Activated CD8-positive, alpha-beta memory T cell treated with anti-CD3 and anti-CD28 coated beads, Interleukin-2, amount 10 ng/mL, durations not matched to agents 7 days and 5 days (primary cell): ENCODE measurements at places on chromosomes 5 and 9.
A peak's percentile ranks its signal among the peaks of the same experiment; 100 is the strongest.

DNA sequence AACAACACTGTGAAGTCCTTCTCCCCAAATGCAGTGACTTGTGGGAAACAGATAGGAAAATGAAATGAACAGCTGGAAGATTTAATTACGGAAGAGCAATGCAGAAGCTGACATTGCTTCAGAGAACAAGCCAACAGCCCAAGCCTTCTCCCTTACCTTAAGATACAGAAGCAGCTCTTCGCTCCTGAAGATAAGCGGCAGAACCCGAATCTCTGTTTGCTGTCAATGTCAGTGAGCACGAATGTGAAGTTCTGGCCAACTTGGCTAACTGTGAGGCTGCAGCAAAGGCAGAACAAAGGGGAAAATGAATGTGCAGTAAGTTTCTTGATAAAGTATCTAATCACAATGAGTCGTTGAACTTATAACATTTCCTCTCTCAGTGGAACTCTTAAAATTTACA is 172.4 kb downstream of the DENND1A start:
- H3K27me3 ChIP-seq, result no peaks in the 10 kb centered on the region
- H3K36me3 ChIP-seq, result no peaks in the 10 kb centered on the region
- H3K4me3 ChIP-seq, result no peak overlapping the region

DNA sequence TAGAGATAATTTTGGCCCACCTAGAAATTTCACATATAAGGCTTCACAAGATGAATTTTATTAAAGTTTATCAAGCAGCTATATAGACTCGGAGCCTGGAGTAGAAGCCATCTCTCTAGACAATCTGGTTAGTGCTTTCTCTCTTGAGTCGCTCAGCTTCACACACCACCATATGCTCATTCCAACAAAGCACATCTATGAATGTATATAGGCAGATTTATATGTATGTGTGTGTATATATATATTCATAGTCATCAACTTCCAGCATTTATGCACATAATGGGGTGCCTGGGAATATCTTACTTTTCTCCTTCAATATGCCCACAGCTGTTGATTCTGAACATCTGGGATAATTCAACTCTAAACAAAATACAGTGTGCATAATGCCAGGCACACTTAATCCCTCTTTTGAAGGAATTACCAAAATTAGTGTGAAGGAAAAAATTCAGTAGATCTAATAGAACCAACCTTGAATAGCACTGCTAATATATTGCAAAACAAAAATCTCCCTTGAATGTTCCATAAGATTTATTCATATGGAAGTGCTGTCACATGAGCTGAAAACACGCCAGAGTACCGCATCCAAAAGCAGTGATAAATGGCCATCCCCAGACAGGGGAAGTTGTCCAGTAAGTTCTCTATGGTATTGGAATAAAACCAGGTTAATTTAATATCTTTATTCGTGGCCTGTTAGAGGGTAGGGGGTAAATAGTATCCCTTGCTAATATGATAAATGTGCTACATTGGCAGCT is 56.0 kb upstream of the MOCS2 start:
- H3K4me1 ChIP-seq, result peaks cover 3% of the 10 kb centered on the region
- H3K4me3 ChIP-seq, result no peak overlapping the region
- H3K27me3 ChIP-seq, result peaks cover 43% of the 10 kb centered on the region
- H3K27ac ChIP-seq, result no peak overlapping the region
- H3K36me3 ChIP-seq, result no peaks in the 10 kb centered on the region

DNA sequence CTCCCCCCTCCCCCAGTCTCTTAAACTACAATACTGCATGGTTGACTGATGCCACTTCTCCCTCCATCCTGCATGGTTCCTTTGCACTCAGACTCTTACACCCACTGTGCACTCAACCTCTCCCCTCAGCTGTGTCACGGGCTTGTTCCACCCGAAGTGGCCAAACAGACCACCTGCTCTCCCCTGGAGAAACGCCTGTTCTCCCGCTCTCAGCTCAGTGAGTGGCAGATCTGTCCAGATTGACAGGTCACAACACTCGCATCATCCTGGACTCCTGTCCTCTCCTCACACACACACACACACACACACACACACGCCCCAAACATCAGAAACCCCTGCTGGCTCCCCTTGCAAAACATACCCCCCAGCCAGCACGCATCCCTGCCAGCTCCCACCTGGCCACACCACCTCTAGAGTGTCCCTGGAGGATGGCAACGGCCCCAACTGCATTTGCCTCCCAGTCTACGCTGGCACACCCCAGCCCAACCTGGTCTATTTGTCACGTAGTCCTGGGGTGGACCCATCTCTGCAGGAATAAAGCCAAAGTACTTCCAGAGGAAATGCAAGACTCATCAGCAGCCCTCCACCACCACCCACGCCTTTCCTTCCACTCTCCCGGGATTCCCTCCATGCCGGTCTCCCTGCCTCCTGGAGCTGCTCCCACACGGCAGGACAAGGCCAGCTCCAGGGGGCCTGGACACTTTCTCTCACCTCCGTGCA is 2.9 kb downstream of the OR2V1 start:
- no peak for DNase-seq
- H3K4me3 ChIP-seq, result no peak overlapping the region
- no peak overlapping the region for H3K27ac ChIP-seq

DNA sequence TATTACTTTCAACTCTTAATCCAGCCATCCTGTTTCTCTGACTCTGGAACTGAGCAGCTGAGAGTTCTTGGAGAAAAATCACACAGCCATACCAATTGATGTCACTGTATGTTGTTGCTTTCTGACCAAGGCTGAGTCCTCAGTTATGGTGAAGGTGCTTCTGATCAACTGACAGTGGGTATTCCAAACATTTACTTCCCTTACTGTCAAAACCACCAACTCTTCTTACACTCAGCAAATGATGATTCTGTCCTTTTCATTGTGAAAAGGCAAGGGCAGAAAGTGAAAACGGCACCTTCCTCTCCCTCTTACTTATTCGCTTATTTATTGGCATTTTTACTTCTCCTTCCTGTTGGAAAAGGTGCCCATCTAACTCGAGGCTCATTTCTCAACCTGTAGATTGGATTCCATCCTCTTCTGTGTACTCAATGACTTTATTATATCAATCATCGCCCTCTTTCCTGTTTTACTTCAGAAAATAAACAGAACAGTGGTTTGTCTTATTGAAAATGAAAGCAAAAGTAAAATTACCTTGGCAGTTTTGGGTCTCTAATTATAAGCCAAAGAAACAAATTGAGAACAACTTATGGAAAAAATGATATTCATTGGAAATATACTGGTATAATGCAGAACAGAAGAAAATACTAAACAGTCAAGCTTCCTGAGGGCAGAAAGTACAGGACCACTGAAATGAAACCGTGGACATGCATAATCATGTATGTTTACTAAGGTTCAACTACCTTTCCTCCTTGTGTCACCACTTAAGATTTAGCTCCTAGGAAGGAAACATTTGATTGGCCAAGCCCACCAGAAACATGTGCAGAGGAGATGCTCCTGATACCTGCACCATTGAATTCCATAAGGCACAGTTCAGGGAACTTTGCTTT is 104.5 kb upstream of the CHD1 start:
- DNase-seq, result no peak
- peaks cover 64% of the 10 kb centered on the region for H3K4me1 ChIP-seq
- peak overlapping the region; percentile 77 for H3K4me3 ChIP-seq
- peak overlapping the region; percentile 95 for H3K27ac ChIP-seq
- H3K27me3 ChIP-seq, result no peaks in the 10 kb centered on the region

- no peak for DNase-seq
- H3K4me3 ChIP-seq, result no peak overlapping the region
- H3K4me1 ChIP-seq, result peaks cover 2% of the 10 kb centered on the region
- H3K36me3 ChIP-seq, result peaks cover 3% of the 10 kb centered on the region
- H3K27me3 ChIP-seq, result no peaks in the 10 kb centered on the region
Observed at GRCh38 chr5:61397238-61397637, 65.2 kb downstream of the ZSWIM6 start.

DNA sequence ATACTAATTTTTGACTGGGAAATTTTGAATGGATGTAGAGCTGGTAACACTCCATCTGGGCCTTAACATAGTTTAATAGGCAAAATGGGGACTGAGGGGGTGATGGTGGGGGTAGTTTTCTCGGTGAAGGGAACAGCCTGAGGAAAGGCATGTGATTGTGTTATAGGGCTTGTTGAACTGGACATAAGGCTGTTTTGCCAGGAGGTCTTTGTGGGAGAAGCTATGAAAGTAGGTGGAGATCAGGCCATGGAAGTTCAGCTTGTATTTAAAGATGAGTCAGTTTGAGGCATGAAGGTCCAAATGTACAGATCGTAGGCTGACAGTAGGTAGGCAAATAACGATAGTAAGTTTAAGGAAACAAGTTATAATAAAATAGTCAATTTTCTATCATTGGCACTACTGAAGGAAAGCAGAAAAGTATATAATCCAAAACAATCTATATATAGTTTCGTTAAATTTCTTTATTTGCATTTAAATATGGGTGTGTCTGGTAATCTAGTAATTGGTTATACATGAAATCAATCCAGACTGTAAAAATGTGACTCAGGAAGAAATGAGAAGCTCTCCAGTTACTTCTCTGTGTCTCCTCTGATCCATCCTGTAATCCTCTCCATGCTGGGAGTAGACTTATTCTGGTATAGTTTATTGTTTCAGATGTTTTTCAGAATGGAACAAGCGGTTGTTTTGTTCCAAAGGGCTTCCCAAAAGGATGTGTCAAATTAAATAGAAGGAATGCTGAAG is 2.8 kb downstream of the CSNK1G3 start:
- H3K36me3 ChIP-seq, result peaks cover 8% of the 10 kb centered on the region
- H3K4me1 ChIP-seq, result peaks cover 67% of the 10 kb centered on the region
- H3K4me3 ChIP-seq, result no peak overlapping the region
- H3K27me3 ChIP-seq, result no peaks in the 10 kb centered on the region
- H3K27ac ChIP-seq, result peak overlapping the region; percentile 2

GRCh38 chr5:94692581-94692980 is 74.1 kb downstream of the SLF1 start:
- no peak overlapping the region for H3K4me3 ChIP-seq
- peaks cover 23% of the 10 kb centered on the region for H3K36me3 ChIP-seq
- H3K4me1 ChIP-seq, result peaks cover 9% of the 10 kb centered on the region
- no peaks in the 10 kb centered on the region for H3K27me3 ChIP-seq
- H3K27ac ChIP-seq, result no peak overlapping the region

DNA sequence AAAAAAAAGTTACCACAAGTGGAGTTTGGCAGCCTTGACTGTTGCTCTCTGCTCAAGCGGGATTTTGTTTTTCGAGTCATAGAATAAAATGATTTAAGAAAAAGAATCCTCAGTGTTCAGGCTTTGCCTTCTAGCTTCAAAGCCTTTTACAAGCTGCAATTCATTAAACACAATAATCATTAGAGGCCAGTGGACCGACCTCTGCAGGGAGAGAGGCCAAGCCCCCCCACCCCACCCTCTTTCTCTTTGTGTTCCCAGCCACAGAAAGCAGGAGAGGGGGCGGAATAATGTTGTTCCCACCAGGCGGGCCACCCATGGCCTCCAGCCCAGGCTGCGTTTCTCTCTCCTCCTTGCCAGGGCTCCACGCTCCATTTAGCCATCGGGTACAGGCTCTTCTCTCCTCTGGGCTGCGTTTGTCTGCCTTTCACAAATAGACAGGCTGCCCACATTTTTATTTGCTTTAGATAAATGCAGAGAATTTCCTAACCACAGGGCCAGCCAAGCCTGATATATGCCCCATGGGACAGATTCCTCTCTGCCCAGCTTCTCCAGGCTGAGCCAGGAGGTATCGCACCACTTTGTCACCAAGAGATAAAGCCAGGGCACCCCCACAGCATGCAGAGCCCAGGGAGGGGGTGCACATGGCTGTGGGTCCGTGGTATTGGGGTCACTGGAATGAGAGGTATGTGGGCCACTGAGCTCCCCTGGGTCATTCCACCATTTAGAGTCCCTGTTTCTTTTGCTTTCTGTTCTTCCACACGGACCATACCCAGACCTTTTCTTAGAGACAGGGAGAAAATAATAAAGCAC is 318.8 kb downstream of the PIK3R1 start:
- no peaks in the 10 kb centered on the region for H3K4me1 ChIP-seq
- no peak overlapping the region for H3K27ac ChIP-seq
- H3K4me3 ChIP-seq, result no peak overlapping the region
- H3K36me3 ChIP-seq, result no peaks in the 10 kb centered on the region
- peaks cover 24% of the 10 kb centered on the region for H3K27me3 ChIP-seq

- H3K27me3 ChIP-seq, result no peaks in the 10 kb centered on the region
- H3K4me3 ChIP-seq, result no peak overlapping the region
- H3K36me3 ChIP-seq, result no peaks in the 10 kb centered on the region
- H3K27ac ChIP-seq, result no peak overlapping the region
- no peaks in the 10 kb centered on the region for H3K4me1 ChIP-seq
- DNase-seq, result no peak
Observed at GRCh38 chr5:58149345-58149744, 310.5 kb downstream of the PLK2 start.

DNA sequence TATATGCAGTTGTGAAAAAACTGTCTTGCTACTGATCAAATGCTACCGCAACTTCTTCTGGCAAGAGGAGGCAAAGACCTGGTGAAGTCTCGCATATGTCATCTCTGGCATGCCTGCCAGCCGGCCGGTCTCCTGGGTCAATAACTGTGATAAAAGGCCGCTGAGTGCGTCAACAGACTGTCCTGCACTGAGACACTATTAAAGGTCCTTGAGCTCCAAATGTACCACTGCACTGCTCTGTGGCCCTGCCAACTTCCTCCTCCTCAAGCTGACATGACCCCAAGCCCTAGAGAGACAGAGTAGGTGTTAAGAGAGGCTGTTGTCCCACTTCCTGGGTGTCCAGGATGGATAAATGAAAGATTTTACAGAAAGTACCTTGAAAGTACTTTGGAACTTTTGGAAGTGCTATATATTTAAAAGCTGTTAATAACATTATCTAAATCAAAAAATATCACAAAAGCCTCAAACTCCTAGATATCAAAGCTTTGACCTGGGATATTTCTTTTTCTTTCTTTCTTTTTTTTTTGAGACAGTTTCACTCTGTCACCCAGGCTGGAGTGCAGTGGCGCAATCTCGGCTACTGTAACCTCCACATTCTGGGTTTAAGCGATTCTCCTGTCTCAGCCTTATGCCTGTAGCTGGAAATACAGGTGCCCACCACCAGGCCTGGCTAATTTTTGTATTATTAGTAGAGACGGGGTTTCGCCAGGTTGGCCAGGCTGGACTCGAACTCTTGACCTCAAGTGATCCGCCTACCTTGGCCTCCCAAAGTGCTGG is 31.5 kb downstream of the RAPGEF1 start:
- H3K4me3 ChIP-seq, result peak overlapping the region; percentile 29
- peak overlapping the region; percentile 84 for H3K27ac ChIP-seq
- H3K27me3 ChIP-seq, result no peaks in the 10 kb centered on the region
- H3K36me3 ChIP-seq, result peaks cover 17% of the 10 kb centered on the region

DNA sequence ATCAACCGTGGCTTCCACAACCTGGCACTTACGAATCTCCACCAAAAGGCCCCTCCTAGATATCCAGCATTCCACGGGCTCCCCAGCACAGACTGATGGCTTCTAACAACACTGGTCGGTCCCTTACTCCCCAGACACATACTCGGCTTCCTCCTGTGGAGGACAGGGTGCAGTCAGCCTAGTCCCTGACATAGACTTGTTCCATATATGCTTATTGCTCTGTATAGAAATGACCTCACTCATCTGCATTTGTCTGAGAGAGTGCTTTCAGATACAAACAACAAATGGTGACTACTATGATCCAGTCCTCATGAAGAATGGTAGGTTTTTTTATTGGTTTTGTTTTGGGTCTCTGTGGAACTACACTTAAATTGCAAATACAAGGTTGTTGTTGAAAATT is 72.4 kb downstream of the TMEM215 start:
- no peak overlapping the region for H3K4me3 ChIP-seq
- no peak overlapping the region for H3K27ac ChIP-seq
- DNase-seq, result no peak
- H3K27me3 ChIP-seq, result peaks cover 6% of the 10 kb centered on the region
